ENCODE measurements at places on chromosomes 5 and 9.

- peak; percentile 63 for DNase-seq
Measured at GRCh38 chr5:76542887-76543690, 80.1 kb downstream of the F2RL2 start.

GRCh38 chr5:174273325-174273724 is 227.8 kb downstream of the NSG2 start:
- DNase-seq = no peak

DNA sequence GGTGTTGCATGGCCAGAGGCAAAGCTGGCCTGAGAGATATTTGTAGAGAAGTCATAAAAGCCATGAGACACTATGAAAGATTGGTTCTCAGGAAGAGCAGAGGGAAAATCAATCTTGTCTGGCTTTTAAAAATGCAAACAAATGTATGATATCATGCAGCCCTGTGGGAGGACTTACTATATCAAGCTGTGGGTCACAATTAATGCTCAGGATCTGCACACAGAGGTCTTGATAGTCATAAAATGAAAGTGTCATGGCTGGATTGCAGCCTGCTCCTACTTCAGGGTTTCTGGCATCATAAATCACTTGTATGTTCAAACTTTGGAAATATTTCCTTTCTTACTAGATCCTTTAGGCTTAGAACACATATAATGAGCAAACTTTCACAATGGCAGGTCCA is 151.5 kb downstream of the SEMA6A start:
- DNase-seq = no peak

GRCh38 chr9:133494636-133495326 is 15.9 kb upstream of the SLC2A6 start:
- no peak for DNase-seq

DNA sequence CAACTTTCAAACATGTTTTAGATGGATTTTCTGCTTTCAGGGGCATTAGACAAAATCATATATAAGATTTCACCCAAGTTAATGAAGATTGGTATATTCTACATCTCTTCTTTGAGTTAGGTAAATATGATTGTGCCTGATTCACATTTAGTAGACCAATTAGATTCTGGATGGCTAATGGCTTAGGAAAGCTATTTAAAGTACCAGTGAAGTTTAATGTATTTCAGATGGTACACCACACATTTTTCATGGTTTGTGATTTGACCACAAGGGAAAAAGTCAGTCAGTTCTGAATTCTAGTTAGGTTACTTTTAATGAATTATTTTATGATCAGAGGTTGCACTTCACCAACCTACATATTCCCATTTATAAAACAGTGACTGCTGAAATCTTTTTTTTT is 409.7 kb downstream of the ADGRV1 start:
- no peak for DNase-seq

GRCh38 chr9:91246846-91247245 is 114.9 kb downstream of the AUH start:
- DNase-seq = no peak

GRCh38 chr9:95819636-95820035 is 55.9 kb upstream of the ERCC6L2 start:
- DNase-seq = no peak

- no peak for DNase-seq
Measured at GRCh38 chr5:113065626-113066025, 89.0 kb downstream of the DCP2 start.

DNA sequence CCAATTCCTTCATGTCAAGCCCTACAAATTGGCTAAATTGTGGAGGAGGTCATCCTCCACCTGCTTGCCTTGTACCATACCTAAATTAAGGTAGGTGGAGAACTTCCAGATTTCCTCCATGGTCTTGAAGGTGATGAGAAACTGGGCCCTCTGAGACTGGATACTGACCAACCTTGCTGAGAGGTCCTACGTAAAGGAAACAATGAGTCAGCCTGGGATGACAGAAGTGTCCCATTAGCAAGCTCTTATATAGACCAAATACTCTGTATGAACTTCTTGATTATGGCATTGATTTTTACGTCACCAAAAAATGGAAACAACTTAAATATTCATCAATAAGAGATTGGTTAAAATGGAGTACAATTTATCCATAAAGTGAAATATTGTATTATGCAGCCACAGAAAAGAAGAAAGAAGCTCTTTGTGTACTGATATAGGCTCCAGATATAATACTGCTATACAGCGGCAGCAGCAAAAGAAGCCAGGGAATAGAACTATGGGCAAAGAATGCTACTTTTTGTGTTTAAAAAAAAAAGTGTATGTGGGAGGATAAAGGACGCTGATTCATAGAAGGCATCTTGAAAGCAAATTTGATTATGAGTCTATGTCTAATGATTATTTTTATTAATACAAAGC is 18.3 kb downstream of the SH3TC2 start:
- DNase-seq = no peak

GRCh38 chr9:21810388-21810787 is 8.0 kb downstream of the MTAP start:
- no peak for DNase-seq

- DNase-seq = no peak
Measured at GRCh38 chr9:107208121-107208520, 75.0 kb upstream of the RAD23B start.

GRCh38 chr5:122605236-122605635 is 169.6 kb upstream of the SNX2 start:
- DNase-seq = no peak

GRCh38 chr5:169258372-169259000 is 42.5 kb downstream of the SLIT3 start:
- DNase-seq = no peak

DNA sequence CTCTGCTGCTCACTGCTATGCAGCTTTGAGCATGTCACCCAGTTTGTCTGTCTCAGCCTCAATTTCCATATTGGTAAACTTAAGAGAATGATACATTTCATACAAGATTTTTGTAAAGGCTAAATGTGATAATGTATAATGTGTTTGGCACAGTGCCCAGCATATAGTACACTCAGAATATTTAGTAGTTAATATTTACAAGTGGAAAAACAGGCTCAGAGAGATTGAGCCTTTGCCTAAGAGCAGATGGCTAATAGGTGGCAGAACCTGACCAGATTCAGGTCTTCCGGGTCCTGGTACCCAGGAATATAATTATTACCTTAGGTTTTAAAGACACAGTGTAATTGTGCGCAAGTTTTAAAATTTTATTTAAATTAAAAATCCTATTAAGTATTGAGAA is 46.8 kb upstream of the KIAA1958 start:
- no peak for DNase-seq

- no peak for DNase-seq
Measured at GRCh38 chr9:130660683-130661450, 3.5 kb upstream of the PRDM12 start.

DNA sequence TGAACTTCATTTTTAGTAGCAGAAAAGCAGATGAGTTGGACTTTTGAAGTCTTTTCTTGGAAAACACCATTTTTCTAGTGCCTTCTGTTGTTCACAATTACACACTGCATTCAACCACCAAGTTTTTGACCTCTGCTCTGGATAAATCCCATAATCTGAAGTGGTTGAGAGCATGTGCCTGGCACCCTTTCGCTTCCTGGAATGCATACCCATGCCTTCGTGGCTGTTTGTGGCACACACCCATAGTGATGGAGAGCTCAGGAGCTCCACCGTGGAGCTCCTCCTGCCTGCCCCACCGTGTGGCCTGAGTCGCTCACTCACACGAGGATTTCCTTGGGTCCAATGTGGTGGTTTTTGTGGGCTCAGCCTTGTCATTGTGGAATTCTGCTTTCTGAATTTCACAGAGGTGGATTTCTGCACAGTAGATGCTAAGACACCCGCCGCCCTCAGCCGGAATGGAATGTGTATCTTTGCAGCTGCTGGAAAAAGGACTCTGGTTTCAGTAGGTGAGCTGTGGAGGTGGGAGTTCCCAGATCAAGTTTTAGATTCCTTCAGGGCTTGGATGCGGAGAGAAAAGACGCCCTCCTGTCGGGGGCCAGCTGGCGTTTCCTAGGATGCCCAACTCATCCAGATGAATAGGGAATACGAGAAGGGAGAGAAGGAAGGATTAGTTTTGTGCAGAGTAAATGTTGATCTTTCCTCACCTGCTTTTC is 500.4 kb downstream of the IRX1 start:
- DNase-seq = no peak

GRCh38 chr9:126440940-126441339 is 114.3 kb downstream of the MVB12B start:
- DNase-seq = no peak

GRCh38 chr5:126483156-126483555 is 59.9 kb downstream of the GRAMD2B start:
- no peak for DNase-seq

GRCh38 chr9:91421971-91422757 is 1.5 kb downstream of the NFIL3 start:
- no peak for DNase-seq

DNA sequence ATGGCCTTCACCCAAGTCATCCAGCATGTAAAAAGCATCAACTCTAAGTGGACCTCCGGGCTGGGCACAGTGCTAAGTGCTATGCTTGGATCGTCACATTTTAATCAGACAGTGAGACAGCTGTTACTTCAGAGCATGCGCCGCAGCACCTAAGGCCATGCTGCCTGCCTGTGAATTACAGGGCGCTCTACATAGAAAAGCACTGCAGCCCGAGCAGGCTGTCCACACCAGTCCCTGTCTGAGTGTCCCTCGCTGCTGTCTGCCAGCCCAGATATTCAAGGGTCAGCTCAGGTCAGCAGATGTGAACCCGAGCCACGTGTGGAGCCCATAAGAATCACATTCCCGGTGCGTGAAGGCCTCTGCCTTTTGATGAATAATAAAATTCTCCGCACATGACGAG is 37.1 kb downstream of the AK8 start:
- DNase-seq = no peak

DNA sequence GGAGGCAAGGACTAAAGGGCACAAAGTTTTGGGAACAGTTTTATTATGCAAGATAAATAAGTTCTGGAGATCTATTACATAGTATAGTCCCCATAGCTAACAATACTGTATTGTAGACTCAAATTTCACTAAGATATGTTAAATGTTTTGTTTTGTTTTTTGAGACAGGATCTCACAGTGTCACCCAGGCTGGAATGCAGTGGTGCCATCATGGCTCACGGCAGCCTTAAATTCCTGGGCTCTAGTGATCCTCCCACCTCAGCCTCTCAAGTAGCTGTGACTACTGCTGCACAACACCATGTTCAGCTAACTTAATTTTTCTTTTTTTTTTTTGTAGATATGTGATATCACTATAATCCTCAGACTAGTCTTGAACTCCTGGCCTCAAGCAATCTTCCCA is 109.6 kb downstream of the TRIM32 start:
- DNase-seq = no peak

GRCh38 chr5:80231243-80231642 is 24.6 kb downstream of the SERINC5 start:
- no peak for DNase-seq

DNA sequence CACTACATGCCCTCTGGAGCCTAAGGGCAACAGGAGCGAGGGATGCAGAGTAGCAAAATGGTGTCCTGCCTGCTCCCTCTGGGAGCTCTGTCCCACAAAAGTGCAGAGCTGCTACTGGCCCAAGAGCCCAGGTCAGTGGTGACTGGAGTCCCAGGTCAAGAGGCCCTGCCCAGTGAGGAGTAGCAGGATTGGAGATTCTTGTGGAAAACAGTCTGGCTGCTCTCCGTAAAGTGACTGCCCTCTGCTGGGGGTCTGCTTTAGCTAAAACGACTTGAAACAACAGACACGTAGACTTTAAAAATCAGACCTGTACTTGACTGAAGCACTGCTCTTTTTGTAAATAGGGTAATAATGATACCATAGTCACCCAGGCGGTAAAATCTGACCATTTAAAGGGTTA is 917.0 kb downstream of the MAT2B start:
- no peak for DNase-seq

DNA sequence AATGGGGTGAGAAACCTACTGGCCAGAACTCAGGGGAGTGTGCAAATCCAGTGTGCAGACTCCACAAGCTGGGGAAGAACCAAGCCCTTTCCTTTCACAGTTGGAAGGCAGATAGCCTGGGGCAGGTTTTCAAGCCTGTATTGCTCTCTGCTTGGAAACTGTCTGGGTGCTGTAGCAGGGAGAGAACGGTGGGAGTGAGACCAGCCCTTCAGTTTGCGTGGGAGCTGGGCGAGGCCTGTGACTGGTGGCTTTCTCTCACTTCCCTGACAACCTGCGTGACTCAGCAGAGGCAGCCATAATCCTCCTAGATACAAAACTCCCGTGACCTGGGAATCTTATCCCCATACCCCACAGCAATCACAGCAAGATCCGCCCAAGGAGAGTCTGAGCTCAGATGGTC is 44.9 kb upstream of the SNCAIP start:
- DNase-seq = no peak

DNA sequence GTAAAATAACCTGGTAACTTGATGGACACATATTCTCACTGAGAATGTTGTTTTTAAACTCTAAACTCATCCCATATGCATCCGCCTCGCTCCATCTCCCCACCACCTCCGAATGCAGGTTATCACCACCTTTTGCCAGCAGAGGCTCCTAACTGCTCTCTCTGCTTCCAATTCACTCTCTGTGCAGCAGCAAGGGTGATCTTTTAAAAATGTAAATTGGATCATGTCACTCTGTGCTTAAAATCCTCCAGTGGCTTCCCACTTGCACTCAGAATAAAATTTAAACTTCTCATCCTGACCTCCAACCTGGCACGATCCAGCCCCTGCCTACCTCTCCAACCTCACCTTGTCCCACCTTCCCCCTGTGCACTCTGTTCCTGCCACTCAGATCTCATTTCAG is 317.2 kb downstream of the ZSWIM6 start:
- no peak for DNase-seq

GRCh38 chr5:148730270-148730669 is 75.9 kb upstream of the HTR4 start:
- no peak for DNase-seq

- DNase-seq = no peak
Measured at GRCh38 chr5:38720554-38721361, 125.1 kb upstream of the OSMR start.

- DNase-seq = no peak
Measured at GRCh38 chr5:102421647-102422046, 77.2 kb downstream of the SLCO6A1 start.

GRCh38 chr5:96093890-96094381 is 132.3 kb upstream of the ELL2 start:
- no peak for DNase-seq

GRCh38 chr9:20903212-20903611 is 128.2 kb downstream of the HACD4 start:
- no peak for DNase-seq

GRCh38 chr9:129936222-129936621 is 101.0 kb downstream of the USP20 start:
- no peak for DNase-seq

- DNase-seq = no peak
Measured at GRCh38 chr5:77360381-77360780, 131.7 kb downstream of the WDR41 start.

- DNase-seq = no peak
Measured at GRCh38 chr9:75487856-75488718, 399.8 kb downstream of the OSTF1 start.

DNA sequence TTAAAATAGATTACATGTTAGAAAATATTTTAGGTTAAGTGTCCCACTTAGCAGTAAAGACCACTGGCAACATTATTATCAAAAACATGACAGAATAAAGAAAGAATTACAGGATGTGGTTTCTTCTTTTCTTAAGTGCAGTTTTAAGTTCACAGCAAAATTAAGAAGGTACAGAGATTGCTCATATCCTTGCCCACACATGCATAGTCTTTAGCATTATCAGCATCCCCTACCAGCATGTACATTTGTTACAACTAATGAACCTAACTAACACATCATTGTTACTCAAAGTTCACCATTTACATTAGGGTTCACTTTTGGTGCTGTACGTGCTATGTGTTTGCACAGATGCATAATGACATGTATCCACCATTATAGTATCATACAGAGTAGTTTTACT is 837.7 kb upstream of the CDH9 start:
- DNase-seq = no peak
